ENCODE measurements at places on chromosomes 5 and 9.

GRCh38 chr9:84669288-84670137 lies at the start of gene NTRK2:
Gene NTRK2 (plus strand): TSS chr9:84669729. CDS start chr9:84670749, 1,020 bp downstream.
- peak within 1 kb of the TSS; percentile 47 for H3K4me3 ChIP-seq
- H3K36me3 ChIP-seq, result no peaks in the 10 kb centered on the region
- H3K27me3 ChIP-seq, result peaks cover 73% of the 10 kb centered on the region
- no peak for DNase-seq

DNA sequence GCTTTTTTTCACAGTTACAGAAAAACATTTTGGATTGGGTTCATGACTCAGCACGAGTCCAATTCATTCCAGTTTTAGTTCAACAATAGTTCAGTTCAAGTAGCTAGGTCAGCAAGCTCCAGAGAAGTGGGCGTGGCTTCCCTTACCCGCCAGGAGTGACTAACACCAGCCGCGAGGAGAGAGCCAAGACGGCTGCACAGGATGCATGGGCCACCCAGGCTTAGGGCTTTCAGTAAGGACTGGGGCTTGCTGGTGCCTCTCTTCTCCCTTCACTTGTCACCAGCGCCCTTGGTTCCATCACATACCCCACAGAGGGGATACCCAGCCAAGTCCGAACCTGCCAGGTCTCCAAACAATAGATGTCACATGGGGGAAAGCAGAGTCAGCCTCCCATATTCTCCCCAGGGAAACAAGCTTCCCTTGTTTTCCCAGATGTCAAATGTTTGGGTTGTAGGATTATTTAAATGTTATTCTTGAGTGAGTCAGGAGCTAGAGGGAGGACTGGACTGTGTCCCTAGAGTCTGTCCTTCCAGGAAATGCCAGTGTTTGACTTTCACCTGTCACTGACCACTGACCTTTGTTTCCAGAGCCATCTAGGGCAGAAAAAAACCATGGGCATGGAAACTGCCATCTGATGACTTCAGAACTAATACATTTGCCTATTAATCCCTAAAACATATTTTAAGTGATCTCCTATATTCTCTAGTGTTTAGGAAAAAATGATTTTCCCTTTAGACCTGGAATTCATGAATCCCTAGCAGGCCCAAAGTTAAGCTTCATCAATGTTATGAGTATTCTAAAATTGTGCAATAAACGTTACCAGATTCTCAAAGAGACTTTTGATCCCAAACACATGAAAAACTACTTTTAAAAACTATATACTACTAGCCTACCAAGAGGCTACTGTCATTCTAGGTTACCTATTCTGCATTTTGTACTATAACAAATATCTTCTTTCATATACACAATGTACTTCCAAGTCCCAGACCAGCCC lies 51.9 kb downstream of the NIPAL4 start:
- H3K27me3 ChIP-seq, result no peaks in the 10 kb centered on the region
- H3K4me3 ChIP-seq, result no peak overlapping the region
- peaks cover 95% of the 10 kb centered on the region for H3K36me3 ChIP-seq
- peak overlapping the region; percentile 19 for H3K27ac ChIP-seq

DNA sequence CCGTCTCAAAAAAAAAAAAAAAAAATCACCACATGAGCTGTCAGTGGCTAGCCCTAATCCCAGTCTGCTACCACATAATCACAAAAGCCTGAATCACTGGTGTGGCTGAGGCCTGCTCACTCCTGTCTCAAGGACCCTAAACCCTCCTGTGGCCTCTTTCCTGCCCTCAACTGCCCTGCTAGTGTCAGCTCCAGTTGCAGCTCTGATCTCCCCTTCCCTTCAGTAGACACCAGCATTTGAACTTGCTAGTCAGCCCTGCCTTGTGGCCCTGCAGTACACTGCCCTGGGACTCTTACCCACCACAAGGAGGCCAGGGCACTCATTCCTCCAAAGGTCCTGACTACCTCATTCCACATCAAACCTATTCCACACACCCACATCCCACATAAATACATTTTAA lies 9.5 kb upstream of the P4HA2 start:
- peaks cover 9% of the 10 kb centered on the region for H3K4me1 ChIP-seq
- H3K36me3 ChIP-seq, result no peaks in the 10 kb centered on the region
- no peak overlapping the region for H3K27ac ChIP-seq
- peaks cover 5% of the 10 kb centered on the region for H3K27me3 ChIP-seq
- no peak overlapping the region for H3K4me3 ChIP-seq

DNA sequence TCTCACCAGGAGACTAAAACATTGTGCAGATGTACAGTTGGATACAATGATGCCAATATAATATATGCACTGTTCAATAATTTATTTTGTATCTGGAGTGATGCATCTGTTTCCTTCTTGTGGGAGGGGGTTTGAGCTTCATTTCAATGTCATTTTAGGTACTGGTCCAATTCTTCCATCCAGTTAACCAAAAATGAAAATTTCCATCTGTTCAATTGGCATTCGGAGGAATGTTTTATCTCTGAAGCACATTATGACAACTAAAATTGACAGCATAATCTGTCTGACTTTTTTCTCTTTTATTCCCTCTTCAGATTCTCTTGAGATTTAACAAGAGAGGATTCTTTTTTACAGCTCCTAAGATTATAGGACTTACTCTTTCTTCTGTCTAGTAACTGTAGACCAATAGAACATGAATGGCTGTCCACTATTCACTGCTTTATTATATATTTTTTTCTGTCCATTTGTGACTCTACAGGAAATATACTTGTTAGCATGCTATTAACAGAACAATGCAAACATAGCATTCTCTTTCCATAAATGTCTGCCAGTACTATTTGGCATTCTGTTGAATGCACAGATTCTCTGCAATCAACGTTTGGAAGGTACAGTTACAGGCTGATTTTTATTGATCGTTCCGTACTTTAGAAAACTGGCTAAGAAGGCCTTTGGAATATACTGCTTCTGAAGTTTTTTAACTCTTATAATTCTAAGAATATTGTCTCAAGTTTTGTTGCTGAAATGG lies 57.8 kb downstream of the NDUFAF2 start:
- H3K36me3 ChIP-seq, result no peaks in the 10 kb centered on the region
- no peak overlapping the region for H3K27ac ChIP-seq
- no peaks in the 10 kb centered on the region for H3K4me1 ChIP-seq
- H3K4me3 ChIP-seq, result no peak overlapping the region

- no peak overlapping the region for H3K4me3 ChIP-seq
- H3K27me3 ChIP-seq, result no peaks in the 10 kb centered on the region
- DNase-seq, result peak; percentile 13
- peaks cover 35% of the 10 kb centered on the region for H3K4me1 ChIP-seq
Measured at GRCh38 chr9:112218908-112219307, 43.8 kb upstream of the SUSD1 start.

DNA sequence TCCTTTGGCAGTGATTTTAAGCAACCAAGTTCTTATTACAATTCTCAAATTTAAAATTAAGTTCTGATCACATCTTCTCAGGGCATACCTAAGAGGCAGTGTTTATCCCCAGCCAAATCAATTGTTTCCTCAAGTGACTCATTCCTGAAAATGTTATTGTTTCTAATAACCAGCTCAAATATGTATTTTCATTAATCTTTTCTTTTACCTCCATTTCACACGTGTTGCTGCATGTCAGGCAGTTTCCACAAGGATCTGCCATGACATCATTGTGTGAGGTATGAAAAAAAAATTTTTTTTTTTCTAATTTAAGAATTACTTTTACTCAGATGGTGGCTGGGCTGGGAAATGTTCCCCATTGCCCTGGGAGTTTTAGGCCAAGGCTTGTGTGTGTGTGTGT lies 113.0 kb upstream of the NTRK2 start:
- no peaks in the 10 kb centered on the region for H3K27me3 ChIP-seq
- DNase-seq, result no peak
- no peaks in the 10 kb centered on the region for H3K36me3 ChIP-seq
- H3K27ac ChIP-seq, result no peak overlapping the region
- H3K4me1 ChIP-seq, result no peaks in the 10 kb centered on the region
- H3K4me3 ChIP-seq, result no peak overlapping the region

DNA sequence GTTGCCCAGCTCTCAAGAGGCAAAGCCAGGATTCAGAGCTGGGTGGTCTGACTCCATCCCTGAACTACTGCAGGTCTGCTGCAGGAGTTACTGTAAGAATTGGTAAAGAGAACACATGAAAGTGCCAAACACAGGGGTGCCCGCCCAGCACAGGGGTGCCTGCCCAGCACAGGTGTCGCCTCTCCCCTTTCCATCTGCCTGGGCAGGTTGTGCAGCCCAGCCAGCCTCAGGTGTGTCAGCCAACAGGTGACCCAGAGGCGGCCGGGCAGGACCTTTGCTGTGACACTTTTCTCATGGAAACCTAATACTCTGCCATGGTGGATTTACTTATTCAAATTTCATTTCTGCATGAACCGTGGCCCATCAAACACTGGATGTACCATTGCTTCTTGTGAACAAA lies 289.7 kb upstream of the IRX4 start:
- H3K36me3 ChIP-seq, result no peaks in the 10 kb centered on the region
- no peaks in the 10 kb centered on the region for H3K27me3 ChIP-seq
- H3K27ac ChIP-seq, result no peak overlapping the region

DNA sequence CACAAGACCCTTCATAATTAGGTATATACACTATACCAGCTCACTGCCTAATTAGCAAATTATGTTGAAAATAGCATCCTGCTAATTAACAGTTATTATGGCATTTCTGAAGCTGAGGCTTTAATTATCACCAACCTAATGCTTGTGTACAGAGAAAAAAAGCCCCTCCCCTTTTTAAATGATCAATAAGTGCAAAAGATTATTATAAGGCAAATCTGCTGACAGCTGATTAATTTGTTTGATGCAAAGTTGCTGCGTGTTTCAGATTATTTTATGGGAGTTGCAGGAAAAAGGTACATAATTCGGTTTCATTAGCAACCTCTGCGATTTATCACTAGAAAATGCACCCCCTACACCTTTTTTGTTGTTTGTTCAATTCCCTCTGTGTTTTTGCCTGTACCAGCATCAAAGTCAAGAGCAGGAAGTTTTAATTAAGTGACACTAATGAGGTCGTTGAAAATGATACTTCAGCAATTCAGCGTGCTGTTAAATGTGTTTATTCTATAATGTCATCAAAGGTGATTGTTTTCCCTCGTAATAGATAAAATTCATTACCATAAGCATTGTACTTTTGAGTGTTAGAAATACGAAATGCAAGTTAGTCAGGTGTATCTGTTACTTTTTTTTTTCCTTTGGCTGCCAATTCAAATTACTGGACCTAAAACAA lies 170.0 kb downstream of the EBF1 start:
- no peaks in the 10 kb centered on the region for H3K36me3 ChIP-seq
- DNase-seq, result no peak
- no peaks in the 10 kb centered on the region for H3K4me1 ChIP-seq
- no peak overlapping the region for H3K4me3 ChIP-seq
- peaks cover 5% of the 10 kb centered on the region for H3K27me3 ChIP-seq

- no peaks in the 10 kb centered on the region for H3K36me3 ChIP-seq
- no peak overlapping the region for H3K27ac ChIP-seq
- H3K27me3 ChIP-seq, result peaks cover 3% of the 10 kb centered on the region
- no peak overlapping the region for H3K4me3 ChIP-seq
Measured at GRCh38 chr9:76001459-76001858, 111.0 kb downstream of the PCSK5 start.

GRCh38 chr9:31736581-31737179 lies 647.8 kb upstream of the ACO1 start:
- no peaks in the 10 kb centered on the region for H3K4me1 ChIP-seq
- H3K27me3 ChIP-seq, result no peaks in the 10 kb centered on the region
- H3K36me3 ChIP-seq, result no peaks in the 10 kb centered on the region
- no peak overlapping the region for H3K27ac ChIP-seq

DNA sequence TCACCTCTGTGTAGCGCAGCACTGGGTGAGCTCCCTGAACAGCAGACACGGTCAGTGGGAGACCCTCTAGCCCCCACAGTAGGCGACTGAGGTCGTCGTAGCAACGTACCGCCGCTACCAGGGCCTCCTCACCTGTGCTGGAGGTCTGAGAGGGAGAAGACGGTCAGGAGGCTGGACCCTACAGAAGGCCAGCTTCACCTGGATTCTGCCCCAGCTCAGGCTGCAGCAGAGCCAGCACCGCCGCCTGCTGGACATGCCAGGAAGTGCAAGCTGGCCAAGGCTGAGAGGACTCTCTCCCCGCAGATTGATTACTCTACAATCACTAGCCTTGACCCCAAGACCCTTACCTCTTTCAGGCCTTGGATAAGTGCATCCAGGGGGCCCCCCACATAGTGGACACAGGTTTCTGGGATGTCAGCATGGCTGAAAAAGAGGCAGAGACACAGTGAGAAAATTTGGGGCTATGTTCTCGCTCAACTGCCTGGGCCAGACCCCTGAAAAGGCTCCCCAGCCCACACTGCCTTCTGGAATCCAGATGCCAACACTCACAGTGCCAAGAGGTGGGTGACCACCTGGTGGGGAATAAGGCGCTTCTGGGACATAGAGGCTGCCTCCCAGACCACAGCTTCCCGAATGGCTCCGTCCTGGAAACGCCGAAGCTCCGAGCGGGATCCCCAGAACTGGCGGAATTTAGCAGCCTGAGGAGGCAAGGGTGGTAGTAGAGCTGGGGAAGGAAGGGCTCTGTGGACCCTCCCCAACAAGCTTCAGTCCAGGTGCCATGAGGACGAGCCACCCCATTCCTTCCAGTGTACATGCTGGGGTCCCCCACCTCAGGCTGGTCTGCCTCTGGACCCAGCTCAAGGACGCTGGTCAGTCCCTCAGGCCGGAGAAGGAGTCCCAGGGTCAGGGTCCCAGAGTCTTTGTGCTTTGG lies 6.9 kb downstream of the NOL6 start:
- H3K4me3 ChIP-seq, result no peak overlapping the region
- DNase-seq, result peak; percentile 60
- no peak overlapping the region for H3K27ac ChIP-seq
- H3K27me3 ChIP-seq, result no peaks in the 10 kb centered on the region
- peaks cover 8% of the 10 kb centered on the region for H3K4me1 ChIP-seq

DNA sequence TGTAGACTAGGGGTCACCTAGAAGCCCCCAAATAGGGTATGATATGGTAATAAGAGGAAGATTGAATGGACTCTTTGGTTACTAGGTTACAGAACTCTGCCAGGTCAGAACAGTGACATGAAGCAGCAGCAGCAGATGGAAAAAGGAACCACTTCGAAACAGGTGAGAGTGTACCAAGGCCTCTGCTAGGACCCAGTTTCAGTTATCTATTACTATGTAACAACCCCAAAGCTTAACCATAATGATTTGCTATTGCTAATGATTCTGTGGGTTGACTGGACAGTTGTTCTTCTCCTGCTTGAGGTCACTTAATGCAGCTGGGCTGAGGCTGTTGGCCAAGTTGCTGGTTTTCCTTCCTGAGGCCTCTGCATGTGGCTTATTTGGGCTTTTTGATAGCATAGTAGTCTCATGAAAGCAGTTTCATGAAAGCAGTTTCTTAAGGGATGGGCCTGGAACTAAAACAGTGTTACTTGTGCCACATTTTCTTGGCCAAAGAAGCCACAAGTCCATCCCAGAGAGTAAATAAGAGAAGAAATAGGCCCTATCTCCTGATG lies 17.6 kb downstream of the C9orf43 start:
- H3K27me3 ChIP-seq, result peaks cover 35% of the 10 kb centered on the region
- no peak overlapping the region for H3K27ac ChIP-seq
- H3K4me3 ChIP-seq, result no peak overlapping the region

GRCh38 chr5:96297867-96298266 lies 135.2 kb downstream of the PCSK1 start:
- H3K4me1 ChIP-seq, result no peaks in the 10 kb centered on the region
- H3K36me3 ChIP-seq, result no peaks in the 10 kb centered on the region
- H3K27me3 ChIP-seq, result no peaks in the 10 kb centered on the region
- H3K27ac ChIP-seq, result no peak overlapping the region
- no peak overlapping the region for H3K4me3 ChIP-seq
- DNase-seq, result no peak
